ENCODE measurements at places on chromosomes 11 and 22.

- no peak for DNase-seq
These were observed 77.5 kb downstream of the KCNJ1 start for GRCh38 chr11:128789497-128790150.

DNA sequence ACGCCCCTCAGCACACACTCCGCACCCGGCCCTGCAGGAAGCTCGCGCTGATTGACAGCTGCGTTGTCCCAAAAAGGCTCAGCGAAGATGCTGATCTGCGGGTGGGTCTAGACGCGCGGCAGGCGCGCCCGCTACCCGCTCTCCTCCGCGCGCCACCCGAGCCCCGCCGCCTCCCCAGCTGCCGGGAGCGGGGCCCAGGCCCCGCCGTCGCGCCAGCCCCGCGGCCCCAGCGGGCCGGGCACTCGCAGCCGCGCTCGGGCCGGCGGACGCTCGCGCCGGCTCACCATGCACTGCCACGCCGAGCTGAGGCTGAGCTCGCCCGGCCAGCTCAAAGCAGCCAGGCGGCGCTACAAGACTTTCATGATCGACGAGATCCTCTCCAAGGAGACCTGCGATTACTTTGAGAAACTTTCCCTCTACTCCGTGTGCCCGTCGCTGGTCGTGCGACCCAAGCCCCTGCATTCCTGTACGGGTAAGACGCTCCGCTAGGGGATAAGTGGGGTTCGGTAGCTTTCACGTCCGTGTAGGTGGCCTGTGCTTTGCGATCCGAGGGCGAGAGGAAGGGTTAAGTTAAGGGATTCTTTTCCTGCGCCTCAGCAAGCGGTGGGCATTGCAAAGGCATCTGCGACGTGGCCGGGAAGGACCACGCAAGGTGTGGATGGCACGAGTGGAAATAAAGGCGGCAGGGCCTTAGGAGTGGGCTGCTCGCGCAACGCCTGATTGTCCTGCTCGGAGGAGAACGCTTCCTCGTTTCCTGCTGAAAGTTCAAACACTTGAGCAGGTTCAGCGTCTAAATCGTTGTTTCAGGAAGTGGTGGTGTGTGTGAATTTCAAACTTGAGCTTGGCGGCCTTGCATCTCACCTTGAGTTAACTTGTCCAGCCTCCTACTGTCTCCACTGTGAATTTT is at the start of gene BARX2:
BARX2 (plus strand) TSS at position 98 of the 907 bp plus-strand sequence; CDS start at position 286, 188 bp downstream.
- no peak for DNase-seq

DNA sequence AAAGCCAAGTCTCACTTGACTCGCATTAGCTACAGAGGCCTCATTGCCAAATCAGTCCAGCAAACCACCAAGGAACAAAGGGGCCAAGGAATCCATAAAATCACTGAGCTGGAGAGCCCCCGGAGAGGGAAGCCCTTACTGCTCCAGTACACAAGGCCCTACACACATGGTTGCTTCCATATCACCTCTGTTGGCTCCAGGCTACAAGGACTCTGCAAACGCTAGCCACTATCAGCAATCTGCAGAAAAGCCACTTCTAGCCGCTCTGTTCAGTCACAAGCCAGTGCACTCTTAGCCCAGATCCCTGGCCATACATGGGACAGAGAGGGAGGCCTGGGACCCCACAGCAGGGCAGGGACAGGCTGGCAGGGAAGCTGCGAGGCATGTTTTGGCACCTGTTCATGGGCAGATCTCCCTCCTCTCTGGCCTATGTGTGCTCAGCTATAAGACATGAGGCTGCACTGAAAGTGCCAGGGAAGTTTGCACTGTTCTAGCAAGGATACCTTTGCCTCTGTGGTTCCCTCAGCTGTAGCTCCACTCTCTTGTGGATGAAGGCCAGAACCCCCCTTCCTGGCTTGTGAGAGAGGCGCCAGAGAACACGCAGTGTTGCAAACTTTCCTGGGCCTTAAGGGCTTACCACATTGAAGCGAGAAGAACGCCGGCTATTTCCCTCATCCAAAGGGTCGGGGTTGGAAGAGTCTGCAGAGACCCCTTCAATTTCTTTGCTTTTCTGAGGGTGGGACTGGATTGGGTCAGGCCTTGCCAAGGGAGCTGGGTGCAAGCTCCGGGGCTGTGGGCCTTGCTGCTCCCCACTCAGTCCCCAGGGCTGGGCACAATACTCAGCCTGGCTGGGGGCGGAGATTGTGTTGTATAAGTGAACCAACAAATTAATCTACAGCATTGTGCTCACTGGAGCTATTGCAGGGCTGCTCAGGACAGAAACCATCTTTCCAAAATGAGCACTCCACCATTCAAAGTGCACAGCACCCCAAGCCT is 108.7 kb upstream of the PITPNB start:
- no peak for DNase-seq

DNA sequence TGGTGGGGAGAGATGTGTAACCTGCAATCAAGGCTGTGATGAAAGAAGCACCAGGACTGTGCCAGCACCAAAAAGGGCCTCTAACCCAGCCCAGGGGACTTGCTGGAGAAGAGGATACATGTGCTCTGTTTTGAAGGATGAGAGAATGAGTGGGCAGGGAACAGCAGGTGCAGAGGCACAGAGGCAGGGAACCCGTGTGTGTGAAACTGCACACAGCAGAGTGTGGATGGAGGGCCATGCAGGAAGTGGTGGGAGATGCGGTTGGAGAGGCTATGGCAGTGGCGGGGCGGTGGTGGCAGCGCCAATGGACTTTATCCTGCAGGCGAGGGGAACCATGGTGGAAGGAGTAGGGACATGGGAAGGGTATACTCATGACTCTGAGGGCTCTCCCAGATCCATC is 25.2 kb upstream of the LRRC32 start:
- no peak for DNase-seq

DNA sequence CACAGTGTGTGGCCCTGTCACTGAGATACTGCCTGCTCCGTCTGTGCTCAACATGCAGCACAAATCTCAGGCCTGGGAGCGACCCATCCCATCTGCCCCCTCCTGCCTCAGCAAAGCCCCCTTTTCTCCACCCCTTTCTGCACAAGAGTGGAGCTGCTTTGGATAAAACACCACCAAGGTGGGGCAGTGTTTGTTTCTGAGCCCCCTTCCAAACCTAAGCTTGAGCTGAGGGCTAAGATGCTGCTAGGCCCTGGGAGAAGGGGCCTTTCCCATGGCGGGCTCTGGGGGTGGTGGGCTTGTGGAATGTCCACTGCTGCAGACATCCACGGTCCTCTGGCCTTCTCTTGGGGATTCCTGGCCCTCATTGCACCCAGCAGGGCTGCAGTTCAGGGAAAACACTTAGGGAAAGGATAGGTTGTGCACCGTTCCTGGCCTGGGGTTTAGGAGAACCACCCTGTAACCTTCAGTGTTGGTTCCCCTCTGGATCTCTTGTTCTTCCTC is 594.1 kb downstream of the TBC1D22A start:
- no peak for DNase-seq

DNA sequence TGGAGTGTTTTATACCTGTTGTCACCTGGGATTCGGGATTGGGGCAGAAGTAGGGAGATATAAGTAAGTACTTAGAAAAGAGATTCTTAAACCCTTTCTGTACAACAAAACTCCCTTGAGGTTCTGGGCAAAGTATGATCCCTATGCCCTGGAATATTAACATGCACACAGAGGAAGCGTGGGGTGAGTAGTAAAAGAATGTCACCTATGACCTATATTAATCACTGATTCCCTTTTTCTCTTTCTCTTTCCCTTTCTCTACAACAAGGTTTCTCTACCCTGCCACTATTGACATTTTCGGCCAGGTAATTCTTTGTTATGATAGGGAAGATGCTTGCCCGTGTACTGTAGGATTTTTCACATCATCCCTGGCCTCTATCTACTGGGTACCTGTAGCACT is 209.7 kb upstream of the PLET1 start:
- DNase-seq, result no peak
